Activated T-helper 17 cell treated with anti-CD3 and anti-CD28 coated beads, Interleukin-2, amount 50 U/mL, for 72 hours (primary cell): ENCODE measurements at places on chromosomes 3 and 15.

GRCh38 chr3:5197022-5197421 lies 9.5 kb downstream of the EDEM1 start:
- peak overlapping the region; percentile 80 for H3K4me3 ChIP-seq
- H3K27me3 ChIP-seq, result no peaks in the 10 kb centered on the region
- peak overlapping the region; percentile 92 for H3K27ac ChIP-seq
- ATAC-seq, result no peak

GRCh38 chr3:57006179-57006657 lies 54.2 kb upstream of the SPATA12 start:
- peaks cover 4% of the 10 kb centered on the region for H3K4me1 ChIP-seq
- no peaks in the 10 kb centered on the region for H3K36me3 ChIP-seq
- H3K27me3 ChIP-seq, result peaks cover 8% of the 10 kb centered on the region
- H3K27ac ChIP-seq, result no peak overlapping the region
- H3K4me3 ChIP-seq, result no peak overlapping the region

DNA sequence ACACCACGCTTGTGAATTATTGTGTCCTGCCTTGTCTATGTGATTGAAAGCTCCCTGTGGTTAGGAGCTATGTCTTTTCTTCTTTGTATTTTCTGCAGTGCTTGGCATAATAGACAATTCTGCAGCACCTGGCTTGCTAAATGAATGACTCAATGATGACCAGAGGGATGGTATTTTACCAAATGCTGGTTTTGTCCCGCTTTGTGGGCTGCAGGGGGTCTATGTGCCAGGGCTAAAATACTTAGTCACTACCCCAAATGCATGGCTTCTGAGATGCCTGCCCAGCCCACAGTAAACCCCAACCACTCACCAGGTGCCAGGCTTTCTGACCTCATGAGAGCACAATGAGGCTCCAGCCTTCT lies 50.9 kb downstream of the BOC start:
- no peak for ATAC-seq
- peaks cover 7% of the 10 kb centered on the region for H3K27me3 ChIP-seq
- H3K27ac ChIP-seq, result no peak overlapping the region
- no peaks in the 10 kb centered on the region for H3K4me1 ChIP-seq

DNA sequence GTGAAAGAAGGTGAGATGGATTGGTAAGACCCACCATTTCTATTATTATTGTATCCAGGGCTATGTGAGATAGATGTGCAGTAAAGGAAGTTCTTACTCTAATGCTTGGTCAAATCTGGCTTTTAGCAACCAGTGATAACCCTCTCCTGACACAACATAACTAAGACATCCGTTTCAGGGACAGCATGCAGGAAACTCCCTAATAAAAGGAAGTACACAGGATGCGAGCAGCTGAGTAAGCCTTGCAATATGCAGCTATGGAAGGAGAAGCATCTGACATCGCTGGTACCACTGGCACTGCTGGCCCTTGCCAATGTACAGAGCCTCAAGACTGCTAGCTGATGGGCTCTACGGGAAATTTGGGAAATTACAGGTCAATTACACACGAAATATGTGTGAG lies 662.3 kb downstream of the NR2F2 start:
- H3K36me3 ChIP-seq, result no peaks in the 10 kb centered on the region
- H3K27me3 ChIP-seq, result no peaks in the 10 kb centered on the region
- no peaks in the 10 kb centered on the region for H3K4me1 ChIP-seq

DNA sequence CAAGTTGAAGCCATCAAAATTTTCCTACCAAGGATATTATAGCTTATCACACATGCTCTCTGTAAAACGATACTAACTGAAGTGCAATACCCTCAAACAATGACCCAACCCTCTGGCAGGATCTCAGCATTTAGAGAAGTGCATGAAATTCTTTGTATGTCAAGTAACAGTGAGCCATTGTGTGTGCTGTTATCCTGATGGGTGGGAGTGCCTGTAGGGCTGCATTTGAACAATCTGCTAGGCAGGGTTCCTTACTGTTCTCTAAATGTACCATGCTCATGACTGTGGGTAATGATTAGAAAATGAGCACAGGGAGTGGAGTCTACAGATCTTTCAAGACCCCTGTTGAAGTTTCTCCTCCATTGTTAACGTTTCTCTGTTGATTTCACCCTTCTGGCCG lies 398.1 kb downstream of the NSUN3 start:
- H3K27me3 ChIP-seq, result no peaks in the 10 kb centered on the region
- no peak for ATAC-seq
- no peaks in the 10 kb centered on the region for H3K36me3 ChIP-seq
- no peak overlapping the region for H3K27ac ChIP-seq
- no peak overlapping the region for H3K4me3 ChIP-seq
